ENCODE measurements at places on chromosomes 1 and 21.

DNA sequence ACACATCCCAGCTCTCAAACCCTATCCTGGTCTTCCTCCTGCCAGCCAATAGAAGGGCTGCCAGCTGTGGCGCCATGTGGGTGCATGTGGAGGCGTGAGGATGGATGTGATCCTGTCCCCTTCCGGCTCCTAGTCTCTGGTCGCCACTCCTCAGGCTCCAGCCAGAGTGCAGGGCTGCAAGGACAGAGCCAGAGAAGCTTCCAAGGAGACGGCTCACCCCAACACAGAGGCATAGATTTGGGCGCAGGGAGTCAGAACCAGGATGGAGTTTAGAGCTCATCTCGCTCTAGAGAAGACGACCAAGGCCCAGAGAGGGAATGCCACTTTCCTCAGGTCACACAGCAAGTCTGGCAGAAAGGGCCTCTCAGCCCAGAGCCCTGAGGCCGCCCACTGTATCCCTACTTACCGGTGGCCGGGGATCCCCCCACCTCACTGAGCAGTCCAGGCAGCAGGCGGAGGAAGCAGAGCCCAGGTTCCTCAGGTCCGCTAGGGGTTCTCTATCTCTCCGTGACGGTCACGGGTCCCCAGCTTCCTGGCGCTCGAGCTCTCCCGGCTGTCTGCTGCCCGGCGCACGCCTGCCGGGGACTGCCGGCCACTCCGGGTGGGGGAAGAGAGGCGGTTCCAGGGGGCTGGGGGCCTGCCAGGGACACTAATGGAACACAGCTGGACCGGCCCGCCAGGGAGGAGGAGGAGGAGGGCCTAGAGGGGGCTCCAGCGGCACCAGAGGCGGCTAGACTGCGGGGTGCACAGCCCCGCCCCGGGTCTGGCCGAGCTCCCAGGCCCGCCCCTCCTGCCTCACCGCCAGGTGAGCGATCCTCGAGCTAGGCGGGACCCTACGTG is at the start of gene COL16A1:
Gene COL16A1, minus strand, starts transcription at position 587 of the 840 bp plus-strand sequence. CDS start 1,824 bp downstream, outside the sequence.
- no peak for DNase-seq

DNA sequence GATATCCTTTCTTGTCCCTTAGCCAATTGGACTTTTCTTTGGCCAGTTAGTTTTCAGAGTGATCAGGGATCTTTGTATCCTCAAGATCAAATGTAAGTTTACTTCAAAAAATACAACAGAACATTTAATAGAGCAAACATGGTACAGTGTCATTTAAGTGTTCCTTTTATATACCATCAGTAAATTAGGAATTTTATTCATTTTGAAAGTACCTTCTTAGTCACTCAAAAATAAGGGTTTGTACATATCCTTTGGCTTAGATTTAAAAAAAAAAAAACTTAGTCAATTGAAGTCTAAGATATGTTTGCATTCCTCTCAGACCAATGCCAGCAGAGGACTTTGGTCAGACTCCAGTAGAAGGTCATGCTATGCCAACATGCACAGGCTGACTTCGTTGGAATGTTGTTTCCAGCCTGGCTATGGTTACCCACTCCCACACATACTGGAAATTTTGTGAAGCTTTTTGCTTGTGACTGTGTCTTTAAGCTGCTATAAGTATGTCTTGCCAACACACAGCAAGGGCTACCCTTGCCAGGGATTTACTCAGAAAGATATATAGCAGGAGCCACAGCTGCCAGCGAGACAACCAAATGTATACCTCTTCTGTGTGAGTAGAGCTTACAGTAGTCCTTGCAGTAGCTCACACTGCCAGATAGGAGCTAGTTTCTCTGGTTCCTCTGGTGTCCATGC is 81.5 kb upstream of the LRIF1 start:
- no peak for DNase-seq

GRCh38 chr1:180066150-180066549 is 88.5 kb upstream of the QSOX1 start:
- DNase-seq: no peak

GRCh38 chr1:94903280-94904009 is 23.5 kb downstream of the CNN3 start:
- no peak for DNase-seq

DNA sequence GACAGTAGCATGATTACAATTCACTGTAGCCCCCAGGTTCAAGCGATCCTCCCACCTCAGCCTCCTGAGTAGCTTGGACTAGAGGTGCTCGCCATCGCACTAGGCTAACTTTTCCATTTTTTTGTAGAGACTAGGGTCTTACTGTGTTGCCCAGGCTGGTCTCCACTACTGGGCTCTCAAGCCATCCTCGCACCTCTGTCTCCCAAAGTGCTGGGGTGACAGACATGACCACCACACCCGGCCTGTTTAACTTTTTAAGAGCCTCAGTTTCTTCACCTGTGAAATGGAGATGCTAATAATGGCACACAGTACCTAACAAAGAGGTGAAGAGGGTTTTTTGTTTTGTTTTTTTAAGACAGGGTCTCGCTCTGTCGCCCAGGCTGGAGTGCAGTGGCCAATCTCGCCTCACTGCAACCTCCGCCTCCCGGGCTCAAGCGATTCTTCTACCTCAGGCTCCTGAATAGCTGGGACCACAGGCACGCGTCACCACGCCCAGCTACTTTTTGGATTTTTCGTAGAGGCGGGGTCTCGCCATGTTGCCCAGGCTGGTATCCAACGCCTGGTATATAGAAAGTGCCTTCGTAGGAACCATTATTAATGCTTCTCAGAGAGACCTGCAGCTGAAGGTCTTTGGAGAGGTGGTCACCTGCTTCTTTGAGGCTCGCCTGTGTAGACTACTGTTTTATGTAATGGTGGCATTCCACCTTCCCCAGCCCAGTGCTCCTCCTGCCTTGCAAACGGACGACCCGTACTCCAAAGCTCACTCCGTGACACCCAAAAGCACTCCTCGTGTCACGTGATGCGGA is 567 bp downstream of the PMVK start:
- DNase-seq: no peak

- peak; percentile 24 for DNase-seq
Observed at GRCh38 chr1:212760126-212760823, 31.3 kb downstream of the NSL1 start.

GRCh38 chr21:33024201-33025103 is 1.3 kb upstream of the OLIG2 start:
- DNase-seq: no peak

GRCh38 chr21:32181457-32181856 is 97.4 kb downstream of the MIS18A start:
- peak; percentile 26 for DNase-seq

DNA sequence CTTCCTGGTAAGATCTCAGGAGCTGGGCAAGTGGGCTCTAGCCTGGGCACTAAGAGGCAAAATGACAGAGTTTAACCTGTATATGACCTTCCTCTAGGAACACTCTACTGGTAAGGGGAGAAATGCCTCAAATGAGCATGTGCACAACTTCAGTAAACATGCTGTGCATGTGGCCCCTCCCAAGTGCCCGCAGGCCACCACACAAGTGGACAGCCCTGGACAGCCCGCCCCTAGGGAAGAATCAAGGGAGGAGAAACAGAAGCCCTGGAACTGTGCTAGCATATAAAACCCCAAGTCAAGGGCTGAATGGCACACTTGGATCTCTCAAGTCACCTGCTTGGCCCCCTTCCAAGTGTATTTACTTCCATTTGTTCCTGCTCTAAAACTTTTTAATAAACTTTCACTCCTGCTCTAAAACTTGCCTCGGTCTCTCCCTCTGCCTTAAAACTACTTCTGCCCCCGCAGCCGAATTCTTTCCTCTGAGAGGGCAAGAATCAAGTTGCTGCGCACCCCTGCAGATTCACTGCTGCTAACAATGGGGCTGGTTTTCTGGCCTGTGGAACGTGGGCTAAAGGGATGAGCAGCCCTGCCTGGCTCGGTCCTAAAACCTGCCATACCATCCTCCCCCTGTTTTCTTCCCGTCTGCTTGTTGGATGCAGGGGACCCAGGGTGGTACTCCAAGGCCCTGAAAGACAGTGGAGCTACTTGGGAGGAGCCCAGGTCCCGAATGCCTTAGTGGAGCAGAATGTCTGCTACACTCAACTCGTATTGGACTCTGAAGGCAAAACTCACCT is 93.5 kb downstream of the IER5 start:
- no peak for DNase-seq

DNA sequence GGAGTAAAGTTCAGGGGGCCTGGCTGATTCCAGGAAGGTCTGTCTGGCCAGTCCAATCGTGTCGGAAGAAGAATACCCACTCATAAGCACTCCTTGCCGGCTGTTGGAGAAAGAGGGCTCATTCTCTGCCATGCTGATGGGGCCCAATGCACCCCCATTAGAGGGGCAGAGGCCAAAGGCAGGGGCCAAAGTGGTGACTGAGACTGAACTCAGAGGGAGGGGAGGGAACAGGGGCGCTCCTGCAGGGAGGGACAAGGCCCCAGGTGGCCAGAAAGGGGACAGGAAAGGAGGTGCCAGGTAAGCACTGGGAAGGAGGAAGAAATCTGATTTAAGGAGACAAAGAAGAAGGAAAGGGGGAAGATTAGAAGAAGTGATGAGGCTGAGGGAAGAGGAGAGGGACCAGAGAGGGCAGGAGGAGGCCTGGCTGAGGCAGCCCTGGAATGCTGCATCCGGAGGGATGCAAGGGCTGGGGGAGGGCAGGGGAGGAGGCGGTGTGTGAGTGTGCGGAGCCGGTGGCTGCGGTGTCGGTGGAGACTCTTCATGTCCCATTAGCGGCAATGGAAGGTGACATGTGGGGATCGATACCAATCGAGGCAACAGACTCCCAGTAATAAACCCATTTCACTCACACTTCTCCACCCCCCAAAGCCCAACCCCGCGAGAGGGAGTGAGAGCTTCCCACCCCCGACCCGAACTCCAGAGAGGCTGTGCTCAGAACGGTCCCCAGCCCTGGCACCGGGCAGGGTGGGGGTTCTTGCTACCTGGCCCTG is 12.0 kb upstream of the ETV3L start:
- DNase-seq: no peak

DNA sequence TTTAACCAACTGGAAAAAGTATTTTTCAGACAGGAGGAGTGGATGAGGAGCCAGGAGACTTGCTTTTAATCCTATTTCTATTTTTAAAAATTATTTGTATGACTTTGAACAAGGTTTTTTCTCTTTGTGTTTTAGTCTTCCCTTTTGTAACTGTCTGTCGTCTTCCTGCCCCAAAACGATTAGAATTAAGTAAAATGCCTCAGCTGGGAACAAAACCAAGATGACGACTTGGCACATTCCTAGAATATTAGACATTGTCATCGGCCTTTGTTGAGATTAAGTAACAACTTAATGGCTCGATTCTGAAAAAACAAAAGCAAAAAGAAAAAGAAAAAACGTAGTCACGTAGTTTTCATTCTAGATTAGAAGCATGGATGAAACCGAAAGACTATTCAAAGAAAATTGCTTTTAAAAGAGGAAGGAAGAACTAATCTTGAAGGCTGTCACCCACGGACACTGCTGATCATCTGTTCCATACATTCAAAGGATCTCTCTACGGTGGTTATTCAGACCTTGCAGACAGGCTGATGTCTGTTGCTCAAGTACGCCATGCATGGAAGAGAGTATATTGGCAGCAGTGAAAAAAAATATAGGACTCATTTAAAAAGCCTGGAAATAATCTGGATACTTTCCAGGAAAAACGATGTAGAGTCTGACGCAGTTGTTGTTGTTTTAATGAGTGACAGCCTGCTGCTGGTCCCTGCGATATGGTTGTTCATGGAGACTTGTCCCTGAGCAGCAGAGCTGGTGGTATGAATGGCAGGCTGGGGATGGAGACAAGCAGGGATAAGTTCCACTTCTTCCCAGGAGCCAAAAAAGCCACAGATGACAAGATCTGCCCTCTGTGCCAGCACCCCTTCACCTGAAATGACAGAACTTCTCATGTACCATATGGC is 16.8 kb downstream of the GNG4 start:
- peak; percentile 75 for DNase-seq

- DNase-seq: peak; percentile 74
Observed at GRCh38 chr1:247373721-247374141, 42.1 kb upstream of the ZNF496 start.
